ENCODE measurements at places on chromosomes 1 and 21.

GRCh38 chr1:3036447-3037280, 15.4 kb downstream of the ACTRT2 start:
- no peak for DNase-seq

DNA sequence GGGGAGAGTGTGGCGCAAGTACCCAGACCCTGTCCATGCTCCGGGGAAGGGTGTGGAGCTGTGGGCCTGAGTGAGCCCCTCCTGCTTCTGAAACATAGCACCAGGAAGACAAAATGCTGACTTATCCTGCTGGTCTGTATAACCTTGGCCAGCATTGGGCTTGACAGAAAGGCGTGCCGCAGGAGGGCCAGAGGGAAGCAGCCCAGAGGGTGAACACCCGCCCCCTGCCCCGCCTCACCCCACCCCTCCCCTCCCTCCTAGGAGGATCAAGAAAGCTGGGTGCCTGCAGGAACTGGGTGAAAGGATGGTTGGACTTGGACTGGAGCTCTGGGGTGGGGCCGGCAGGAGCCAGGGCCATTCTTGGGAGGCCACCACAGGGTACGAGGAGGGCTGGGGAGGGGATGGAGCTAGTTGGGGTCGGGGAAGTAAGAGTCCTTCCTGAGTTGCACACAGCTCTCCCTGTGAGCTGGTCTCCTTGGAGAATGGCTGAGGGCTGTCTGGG, 27.1 kb downstream of the PTPRF start:
- DNase-seq = no peak

DNA sequence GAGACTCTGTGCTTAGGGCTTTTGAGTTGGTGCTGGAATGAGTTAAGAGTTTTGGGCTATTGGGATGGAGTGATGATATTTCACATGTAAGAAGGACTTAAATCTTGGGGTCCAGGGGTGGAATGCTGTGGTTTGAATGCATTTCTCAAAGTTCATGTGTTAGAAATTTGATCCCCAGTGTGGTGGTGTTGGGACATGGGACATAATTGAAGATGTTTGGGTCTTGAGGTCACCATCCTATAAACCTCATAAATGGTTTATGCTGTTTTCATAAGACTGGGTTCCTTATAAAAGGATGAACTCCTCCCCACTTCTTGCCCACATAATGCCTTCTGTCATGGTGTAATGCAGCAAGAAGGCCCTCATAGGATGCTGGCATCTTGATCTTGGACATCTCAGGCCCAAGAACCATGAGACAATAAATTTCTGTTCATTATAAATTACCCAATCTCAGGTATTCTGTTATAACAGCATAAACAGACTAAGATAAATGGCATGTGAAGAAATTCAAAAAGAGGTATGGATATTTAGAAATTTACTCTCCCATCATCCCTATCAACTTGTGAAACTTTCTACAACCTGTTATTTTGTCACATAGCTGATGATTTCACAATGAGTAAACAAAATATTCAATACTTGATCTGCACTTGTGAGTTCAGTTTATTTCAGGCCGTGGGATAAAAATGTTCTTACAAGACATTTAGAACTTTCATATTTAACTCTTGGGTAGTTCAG, 48.0 kb upstream of the NEK7 start:
- DNase-seq = no peak

- DNase-seq = no peak
These were observed 937 bp downstream of the PODN start for GRCh38 chr1:53062708-53063591.

DNA sequence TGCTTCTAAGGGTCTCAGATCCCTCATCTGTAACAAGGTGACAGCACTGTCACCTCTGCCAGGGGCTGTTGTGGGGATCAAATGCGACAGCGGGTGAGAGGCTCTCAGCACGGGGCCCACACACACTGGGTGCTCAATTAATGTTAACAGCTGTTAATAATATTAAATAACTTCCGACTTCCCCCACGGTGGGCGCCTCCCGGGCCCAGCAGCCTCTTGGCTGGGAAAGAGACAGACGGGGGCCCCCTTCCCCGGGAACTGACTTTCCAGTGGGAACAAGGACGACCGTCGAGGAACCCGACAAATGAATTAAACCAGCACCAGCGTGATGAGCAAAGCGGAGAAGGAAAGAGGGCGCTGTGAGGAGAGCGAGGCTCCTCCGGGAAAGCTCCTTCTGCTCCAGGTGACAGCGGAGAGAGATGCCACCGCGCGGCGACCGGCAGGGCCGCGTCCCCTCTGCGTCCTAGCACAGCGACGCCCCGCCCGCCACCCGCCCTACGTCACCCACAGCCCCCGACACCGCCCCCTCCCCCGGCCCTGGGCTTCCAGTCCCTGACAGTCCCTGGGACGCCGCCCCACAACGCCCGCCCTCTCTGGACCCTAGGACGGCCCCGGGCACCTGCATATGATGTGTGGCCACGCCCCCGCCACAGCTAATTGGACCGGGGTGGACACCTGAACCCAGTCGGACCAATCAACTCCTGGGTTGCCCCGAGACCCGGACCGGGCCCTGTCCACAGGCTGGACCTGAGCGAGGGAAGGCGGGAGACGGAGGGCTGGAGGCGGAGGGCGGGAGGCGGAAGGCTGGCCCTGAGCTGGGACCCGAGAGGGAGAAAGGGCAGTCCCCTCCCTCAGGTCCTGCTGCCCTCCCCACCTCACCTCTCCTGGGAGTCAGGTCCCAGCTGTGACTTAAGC, 38.2 kb downstream of the MATN1 start:
- no peak for DNase-seq

- DNase-seq = no peak
These were observed 9.9 kb upstream of the TRABD2B start for GRCh38 chr1:48007047-48007446.

- DNase-seq = no peak
These were observed 50.2 kb downstream of the CAPZB start for GRCh38 chr1:19435181-19435580.

GRCh38 chr21:36627242-36627641, 71.7 kb upstream of the SIM2 start:
- no peak for DNase-seq

DNA sequence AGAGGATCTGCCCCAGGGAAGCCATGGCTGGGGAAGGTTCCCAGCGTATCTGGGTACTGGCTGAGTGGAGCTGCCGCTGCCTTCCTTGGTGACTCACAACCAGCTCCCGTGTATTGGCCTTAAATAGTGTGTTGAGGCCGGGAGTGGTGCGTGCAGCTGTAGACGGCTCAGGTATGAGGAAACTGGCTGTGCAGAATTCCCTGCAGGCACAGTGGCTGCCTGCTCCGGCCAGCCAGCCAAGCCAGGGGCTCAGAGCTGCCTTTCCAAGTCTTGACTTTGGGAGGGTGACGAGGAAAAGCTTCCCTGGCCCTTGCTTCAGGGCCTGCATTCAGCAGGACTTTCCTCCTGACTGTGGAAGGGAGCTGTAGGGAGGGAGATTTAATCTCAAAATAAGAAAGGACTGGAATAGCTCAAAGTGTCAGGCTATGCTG, at the start of gene VTCN1:
VTCN1 (minus strand) TSS at position 97 of the 431 bp plus-strand sequence; CDS start at position 25, 72 bp downstream.
- DNase-seq = no peak

DNA sequence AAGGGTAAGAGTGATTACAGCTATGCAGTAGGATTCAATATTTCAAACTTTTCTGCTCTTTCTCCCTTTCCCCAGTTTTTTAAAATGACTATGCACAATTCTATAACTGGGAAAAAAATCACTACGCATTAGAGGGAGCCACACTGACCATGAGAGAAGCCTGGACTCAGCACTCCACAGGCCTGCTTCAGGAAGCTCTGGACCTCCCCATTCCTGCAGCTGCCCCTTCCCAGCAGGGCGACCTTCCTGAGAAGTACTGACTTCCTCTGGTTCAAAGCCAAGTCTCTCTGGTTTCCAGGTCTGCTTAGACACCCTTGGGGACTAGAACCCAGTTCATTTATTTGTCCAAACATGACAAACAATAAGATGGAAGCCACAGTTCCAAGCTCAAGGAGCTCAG, 42.0 kb upstream of the CLSTN1 start:
- DNase-seq = no peak

DNA sequence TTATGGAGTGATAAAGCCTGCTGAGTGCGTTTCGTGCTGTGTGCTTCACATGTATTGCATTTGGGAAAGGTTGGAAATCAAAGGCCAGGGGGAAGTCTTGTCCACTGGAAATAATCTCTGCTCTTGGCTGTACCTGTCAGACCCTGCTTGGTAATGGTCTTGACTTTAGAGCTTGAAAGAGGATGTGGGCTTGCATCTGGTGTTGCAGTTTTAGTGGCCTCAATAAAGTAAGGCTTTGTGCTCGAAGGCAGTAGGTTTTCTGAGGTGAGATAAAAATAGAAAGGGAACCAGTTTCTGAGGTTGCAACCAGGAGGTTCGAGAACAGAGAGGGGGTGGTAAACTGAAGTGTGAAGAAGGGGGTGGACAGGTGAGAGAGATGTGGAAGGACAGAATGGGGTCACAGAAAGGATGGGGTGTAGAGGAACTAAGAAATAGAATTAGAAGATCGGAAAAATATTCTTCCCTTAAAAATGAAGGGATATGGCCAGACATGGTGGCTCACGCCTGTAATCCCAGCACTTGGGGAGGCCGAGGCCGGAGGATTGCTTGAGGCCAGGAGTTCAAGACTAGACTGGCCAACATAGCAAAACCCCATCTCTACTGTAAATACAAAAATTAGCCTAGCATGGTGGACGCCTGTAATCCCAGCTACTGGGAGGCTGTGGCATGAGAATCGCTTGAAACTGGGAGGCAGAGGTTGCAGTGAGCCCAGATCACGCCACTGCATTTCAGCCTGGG, 1.5 kb downstream of the S100PBP start:
- DNase-seq = no peak

- DNase-seq = no peak
These were observed 93.5 kb downstream of the LTN1 start for GRCh38 chr21:28899220-28899619.

GRCh38 chr1:110554871-110555801, 36.2 kb upstream of the KCNA10 start:
- peak; percentile 55 for DNase-seq

- no peak for DNase-seq
These were observed 4.4 kb upstream of the UTP25 start for GRCh38 chr1:209823143-209824041.

DNA sequence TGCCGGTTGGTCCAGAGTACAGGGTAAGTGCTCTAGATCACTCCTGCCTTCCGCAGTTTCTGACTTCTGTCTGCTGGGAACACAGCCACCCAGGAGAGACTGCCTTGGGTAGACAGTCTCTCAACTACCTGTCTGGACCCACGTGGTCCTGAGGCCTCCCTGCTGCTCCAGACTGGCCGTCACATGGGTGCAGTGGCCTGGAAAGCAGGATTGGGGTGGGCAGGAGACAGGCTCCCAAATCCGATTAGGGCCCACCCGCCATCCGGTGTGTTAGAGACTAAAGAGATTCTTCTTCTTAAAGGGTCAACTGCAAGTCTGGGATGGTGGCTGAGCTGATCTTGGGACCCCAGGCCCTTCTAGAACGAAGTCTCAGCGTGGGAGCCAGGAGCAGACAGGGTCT, 105.5 kb downstream of the EBNA1BP2 start:
- DNase-seq = no peak

GRCh38 chr1:83017701-83018100, 981.2 kb downstream of the TTLL7 start:
- DNase-seq = no peak

DNA sequence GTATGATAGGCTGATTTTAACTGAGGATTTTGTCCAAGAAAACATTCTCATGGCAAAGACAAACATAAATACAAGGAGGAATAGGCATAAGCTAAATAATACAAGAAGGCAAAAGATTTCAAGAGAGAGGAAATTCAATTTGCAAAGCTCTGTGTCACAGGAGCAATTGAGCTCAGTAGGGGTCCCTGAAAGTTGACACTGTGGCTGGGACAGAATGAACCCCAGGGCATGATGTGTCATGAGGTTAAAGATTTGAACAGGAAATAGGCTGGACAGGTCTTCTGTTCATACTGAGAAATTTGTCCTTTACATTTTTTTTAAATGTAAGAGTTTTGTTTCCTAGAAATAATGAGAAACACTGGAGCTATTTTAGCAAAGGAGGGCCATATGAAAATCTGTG, 555.4 kb upstream of the NEGR1 start:
- DNase-seq = no peak

GRCh38 chr1:155379180-155379579, 58.5 kb downstream of the RUSC1 start:
- DNase-seq = no peak

- DNase-seq = no peak
These were observed 258.2 kb downstream of the CHRM3 start for GRCh38 chr1:239644604-239645003.

- no peak for DNase-seq
These were observed 155.2 kb upstream of the KAZN start for GRCh38 chr1:14443164-14443787.

DNA sequence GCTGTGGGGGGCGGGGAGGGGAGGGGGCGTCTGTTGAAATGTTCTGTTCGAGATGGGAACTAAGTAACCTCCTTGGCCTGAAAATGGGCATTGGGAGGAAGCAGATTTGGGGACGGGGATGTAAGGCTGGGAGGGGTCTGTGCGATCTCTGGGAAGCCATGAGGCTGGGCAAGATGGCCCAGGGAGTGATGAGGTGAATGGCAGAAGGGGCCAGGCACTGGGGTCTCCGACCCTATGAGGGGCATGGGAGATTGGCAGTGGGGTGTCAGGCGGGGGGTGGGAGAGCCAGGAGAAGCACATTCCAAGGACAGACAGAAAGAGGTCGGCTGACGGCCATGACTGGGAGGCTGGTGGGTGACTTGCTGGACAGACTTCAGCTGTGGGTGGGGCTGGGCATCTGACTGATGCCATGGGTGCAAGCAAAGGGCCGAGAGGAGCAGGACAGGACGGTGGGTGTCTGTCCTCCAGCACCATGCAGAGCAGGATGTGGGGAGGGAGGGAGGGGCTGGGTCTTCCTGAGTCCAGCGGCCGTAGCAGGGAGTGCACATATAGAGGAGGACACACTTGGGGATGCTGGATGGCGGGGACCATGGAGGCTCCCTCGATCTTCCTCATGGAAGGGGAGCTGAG, 30.0 kb upstream of the COL18A1 start:
- no peak for DNase-seq

DNA sequence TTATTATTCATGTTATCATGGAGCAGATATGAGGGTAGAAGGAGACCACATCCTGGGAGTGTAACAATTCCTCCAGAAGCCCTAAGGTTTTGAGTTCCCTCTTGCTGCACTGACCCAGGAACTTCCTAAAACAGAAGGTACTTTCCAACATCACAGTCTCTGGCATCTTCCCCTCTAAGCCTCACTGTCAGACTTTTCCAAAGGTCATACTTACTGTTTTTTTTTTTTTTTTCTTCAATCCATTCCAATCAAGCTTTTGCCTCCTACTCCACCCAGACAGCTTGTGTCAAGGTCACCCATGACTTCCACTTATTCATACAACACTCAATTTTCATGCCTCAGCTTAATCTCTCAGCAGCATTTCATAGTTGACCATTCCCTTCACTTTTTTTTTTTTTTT, 18.4 kb upstream of the UQCRHL start:
- no peak for DNase-seq

GRCh38 chr21:33264561-33264960, 1.6 kb upstream of the IL10RB start:
- DNase-seq = no peak

GRCh38 chr1:99490031-99490430, 155.9 kb upstream of the PALMD start:
- DNase-seq = no peak

- no peak for DNase-seq
These were observed 73.4 kb downstream of the DTL start for GRCh38 chr1:212108981-212109380.
